ELF-1 (cell line): ENCODE measurements at places on chromosomes 5 and 9.

GRCh38 chr9:99451112-99451606, 229.1 kb downstream of the SEC61B start:
- DNase-seq, result no peak

- DNase-seq, result no peak
Observed at GRCh38 chr5:6638236-6638635, 5.0 kb downstream of the SRD5A1 start.

DNA sequence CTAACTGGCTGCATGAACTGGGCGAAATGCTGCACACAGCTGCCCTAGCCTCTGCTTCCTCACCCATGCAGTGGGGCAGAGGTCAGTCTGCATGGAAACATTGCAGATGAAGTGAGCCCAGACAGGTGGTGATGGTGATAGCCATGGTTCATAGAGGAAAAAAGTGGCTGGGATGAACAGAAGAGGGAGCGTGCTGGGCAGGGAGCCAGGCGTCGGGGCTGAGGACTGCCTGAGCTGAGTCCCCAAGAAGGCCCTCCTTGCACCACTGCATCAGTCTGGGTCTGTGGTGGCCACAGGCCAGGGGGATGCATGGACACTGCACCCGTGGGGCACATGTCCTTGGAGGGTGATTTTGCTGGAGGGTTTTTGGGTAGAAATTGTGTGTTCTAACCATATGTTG, 80.5 kb downstream of the AMBP start:
- DNase-seq, result no peak

- no peak for DNase-seq
Observed at GRCh38 chr9:37911271-37911681, 7.3 kb upstream of the SLC25A51 start.

- no peak for DNase-seq
Observed at GRCh38 chr9:37700900-37701299, 50.1 kb downstream of the FRMPD1 start.

DNA sequence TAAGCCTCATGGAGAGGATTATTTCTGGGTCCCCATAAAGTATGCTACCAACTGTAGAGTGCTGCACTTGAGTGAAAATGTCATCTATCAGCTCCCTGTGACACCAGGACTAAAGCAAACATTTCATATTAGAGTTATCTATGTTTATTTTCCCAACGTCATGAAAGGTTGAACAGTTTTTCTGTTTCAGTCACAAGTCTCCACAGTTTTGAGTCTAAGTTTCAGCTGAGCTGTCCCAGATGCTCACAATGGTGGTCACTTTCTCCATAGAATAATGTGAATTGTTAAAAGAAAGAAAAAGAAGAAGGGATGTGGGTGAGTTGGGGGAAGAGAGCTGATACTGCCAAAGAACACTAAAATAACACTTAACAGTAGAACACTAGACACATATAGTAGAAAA, 126.3 kb upstream of the C9orf72 start:
- DNase-seq, result no peak

- DNase-seq, result no peak
Observed at GRCh38 chr9:102518324-102518723, 476.8 kb upstream of the CYLC2 start.

GRCh38 chr9:87641067-87641466, 84.9 kb upstream of the CTSL start:
- no peak for DNase-seq

- DNase-seq, result no peak
Observed at GRCh38 chr9:109585796-109586195, 87.7 kb upstream of the PTPN3 start.

DNA sequence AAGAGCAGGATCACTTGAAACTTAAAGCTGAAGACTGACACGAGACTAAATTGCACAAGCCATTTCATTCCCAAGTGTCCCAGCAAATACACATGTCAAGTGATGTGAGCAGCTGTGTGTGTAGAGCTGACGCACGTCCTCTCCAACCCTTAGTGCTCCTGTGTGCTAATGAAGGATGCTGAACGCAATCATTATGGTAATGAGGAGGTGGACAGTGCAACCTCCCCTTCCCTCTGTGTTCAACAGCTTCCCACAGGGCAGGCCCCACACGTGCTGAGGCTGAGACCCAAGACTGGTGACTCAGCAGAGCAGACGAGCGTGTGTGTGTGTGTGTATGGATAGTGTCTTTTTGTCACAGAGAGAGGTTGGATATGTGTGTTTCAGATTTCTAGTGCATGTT, 702.1 kb downstream of the SEMA5A start:
- no peak for DNase-seq

- no peak for DNase-seq
Observed at GRCh38 chr9:96449523-96449844, 485 bp upstream of the HABP4 start.

DNA sequence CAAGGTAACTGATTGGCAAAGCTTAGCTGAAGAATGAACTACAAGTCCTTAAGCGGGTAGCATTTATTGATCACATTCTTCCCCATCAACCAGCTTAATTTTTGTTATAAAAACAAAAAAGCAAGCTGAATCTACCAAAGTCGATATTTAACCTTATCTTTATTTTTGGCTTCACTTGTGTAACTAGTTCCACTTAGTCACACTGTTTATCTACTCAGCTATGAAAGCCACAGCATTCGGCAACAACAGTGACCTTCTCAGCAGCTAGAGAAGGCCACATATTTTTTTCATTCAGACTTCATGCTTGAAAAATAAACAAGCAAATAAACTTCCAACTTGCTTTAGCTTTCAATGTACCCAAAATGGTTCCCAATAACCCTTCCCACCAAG, 69.4 kb downstream of the KLHL3 start:
- DNase-seq, result no peak

GRCh38 chr5:81247441-81247972, 14.4 kb downstream of the CKMT2 start:
- no peak for DNase-seq

- DNase-seq, result peak; percentile 50
Observed at GRCh38 chr5:52013523-52013922, 630.3 kb downstream of the ISL1 start.

GRCh38 chr5:111942661-111943401, 185.8 kb upstream of the NREP start:
- DNase-seq, result no peak

- no peak for DNase-seq
Observed at GRCh38 chr5:83124593-83124992, 47.2 kb downstream of the XRCC4 start.

DNA sequence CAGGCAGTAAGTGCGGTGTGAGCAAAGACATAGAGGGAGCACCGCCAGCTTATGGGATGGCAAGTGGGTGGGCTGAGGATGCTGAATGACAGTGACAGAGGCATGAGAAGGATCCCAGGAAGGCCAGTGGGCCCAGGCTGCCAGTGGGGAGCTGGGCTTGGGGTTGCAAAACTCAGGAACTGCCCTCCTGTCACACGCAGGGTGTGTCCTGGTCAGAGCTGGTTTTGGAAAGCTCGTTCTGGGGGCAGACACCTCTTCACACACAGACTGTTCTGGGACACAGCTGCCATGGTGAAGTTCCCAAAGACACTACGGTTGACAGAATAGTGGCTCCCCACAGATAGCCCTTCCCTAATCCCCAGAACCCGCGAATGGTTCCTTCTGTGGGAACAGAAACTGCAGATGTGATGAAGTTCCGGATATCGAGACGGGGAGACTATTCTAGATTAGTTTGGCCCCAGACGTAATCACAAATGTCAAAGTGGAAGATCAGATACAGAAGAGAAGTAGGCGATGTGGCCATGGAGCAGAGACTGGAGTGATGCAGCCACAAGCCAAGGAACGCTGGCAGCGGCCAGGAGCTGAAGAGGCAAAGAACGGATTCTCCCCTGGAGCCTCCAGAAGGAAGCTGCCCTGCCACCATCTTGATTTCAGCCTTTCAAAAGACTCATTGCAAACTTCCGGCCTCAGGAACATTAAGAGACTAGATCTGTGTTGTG, 159.0 kb downstream of the COL23A1 start:
- no peak for DNase-seq

- DNase-seq, result no peak
Observed at GRCh38 chr9:71306134-71306533, 184.7 kb upstream of the TRPM3 start.

DNA sequence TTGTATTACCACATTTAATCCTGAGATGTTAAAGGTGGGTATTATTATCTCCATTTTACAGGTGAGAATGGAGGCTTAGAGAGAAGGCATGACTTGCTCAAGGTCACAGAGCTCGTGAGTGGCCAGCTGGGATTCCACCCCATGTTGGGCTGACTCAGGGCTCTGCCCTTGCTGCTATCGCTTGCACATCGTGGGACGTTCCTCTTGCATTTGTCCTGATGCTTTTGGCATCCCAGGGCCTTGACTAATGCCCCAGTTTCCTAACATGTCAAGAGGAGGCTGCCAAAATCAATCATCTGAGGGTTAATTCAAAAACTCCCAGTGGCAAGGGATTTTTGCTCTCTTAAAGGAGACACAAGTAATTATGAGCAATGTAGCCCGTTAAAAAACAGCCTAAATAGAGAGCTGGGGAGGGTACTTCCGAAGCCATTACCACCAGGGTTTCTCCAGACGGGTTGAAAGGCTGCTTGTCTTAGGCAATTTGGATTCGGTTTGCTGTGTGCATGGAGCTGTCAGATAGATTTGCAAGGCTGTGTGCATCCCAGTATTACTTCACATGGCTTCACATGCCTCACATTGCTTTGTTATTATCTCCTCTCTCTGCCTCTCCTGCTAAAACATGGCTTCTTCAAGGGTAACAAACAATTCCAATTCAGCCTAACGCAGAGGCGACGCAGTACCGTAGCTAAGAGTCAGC, 347.4 kb downstream of the DRD1 start:
- DNase-seq, result no peak

- no peak for DNase-seq
Observed at GRCh38 chr5:99621772-99622681, 693.2 kb upstream of the CHD1 start.
